Chondrocyte (in vitro differentiated cells): ENCODE measurements at places on chromosomes 4 and X.

- peaks cover 4% of the 10 kb centered on the region for H3K4me1 ChIP-seq
- no peak for DNase-seq
- no peaks in the 10 kb centered on the region for H3K27me3 ChIP-seq
- H3K27ac ChIP-seq = no peak overlapping the region
Observed at GRCh38 chrX:44580466-44580865, 37.8 kb upstream of the FUNDC1 start.

- H3K27ac ChIP-seq = peak within 1 kb of the TSS; percentile 79
- peak within 1 kb of the TSS; percentile 85 for H3K4me3 ChIP-seq
- no peak for DNase-seq
- peaks cover 7% of the 10 kb centered on the region for H3K4me1 ChIP-seq
- H3K27me3 ChIP-seq = no peaks in the 10 kb centered on the region
- H3K36me3 ChIP-seq = peaks cover 12% of the 10 kb centered on the region
Observed at GRCh38 chr4:674172-675035, at the start of the genes ATP5ME and MYL5. TSS of gene ATP5ME (minus strand) at chr4:674276. CDS start at chr4:674247, 29 bp downstream. TSS of gene MYL5 (plus strand) at chr4:674542. CDS start at chr4:678027, 3,485 bp downstream.

GRCh38 chr4:25550376-25551030, 105.1 kb upstream of the SLC34A2 start:
- peaks cover 8% of the 10 kb centered on the region for H3K27me3 ChIP-seq
- no peak for DNase-seq
- H3K36me3 ChIP-seq = no peaks in the 10 kb centered on the region
- H3K27ac ChIP-seq = no peak overlapping the region
- no peaks in the 10 kb centered on the region for H3K4me1 ChIP-seq
- no peak overlapping the region for H3K4me3 ChIP-seq

DNA sequence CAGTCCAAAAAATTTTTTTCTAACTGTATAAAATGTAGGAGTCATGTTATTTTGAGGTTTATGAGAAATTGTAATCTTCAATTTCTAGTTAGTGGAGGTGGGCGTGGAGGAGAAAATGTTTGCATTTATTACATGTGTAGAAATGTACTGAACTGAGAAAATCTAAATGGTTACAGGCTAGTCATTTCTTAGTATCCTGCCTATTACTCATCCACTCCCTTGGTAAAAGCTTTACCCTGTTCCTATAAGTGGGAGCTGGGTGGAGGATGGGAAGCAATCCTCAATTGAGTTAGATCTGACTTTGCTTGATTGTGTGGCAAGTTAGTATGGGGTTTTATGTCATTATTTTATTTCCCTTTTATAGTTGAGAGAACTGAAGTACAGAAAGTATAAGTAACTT, 73.8 kb downstream of the POLA1 start:
- H3K27me3 ChIP-seq = no peaks in the 10 kb centered on the region
- peaks cover 18% of the 10 kb centered on the region for H3K36me3 ChIP-seq
- H3K4me1 ChIP-seq = no peaks in the 10 kb centered on the region
- no peak overlapping the region for H3K27ac ChIP-seq
- no peak overlapping the region for H3K4me3 ChIP-seq
- DNase-seq = no peak

DNA sequence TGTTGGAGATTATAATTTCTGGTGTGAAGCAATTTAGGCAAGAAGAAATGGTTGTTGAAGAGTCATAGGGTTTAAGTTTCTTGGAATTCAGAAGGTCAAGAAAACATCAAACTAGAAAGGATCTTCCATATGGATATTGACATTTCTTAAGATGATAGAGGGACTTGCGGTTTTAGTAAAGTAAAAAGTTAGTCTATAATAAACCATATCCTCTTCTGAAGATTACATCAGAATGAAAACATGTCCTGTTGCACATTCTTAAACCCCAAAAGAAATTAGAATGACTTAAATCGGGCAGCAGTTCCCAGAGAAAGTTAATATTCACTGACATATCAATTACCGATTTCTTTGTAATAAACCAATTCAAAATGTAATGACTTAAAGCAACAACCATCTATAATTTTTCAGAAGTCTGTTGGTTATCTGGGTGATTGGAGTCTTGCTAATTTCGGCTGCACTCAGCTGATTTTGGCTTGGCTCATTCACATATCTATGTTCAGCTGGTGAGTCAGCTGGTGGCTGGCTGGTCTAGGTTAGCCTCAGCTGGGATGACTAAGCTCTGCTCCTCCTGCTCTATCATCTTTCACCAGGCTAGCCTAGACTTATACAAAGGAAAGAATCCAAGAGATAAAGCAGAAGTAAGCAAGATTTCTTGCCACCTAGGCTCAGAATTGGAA, 24.4 kb upstream of the DYNLT3 start:
- H3K27me3 ChIP-seq = no peaks in the 10 kb centered on the region
- H3K36me3 ChIP-seq = no peaks in the 10 kb centered on the region
- peaks cover 15% of the 10 kb centered on the region for H3K4me1 ChIP-seq
- no peak overlapping the region for H3K4me3 ChIP-seq
- no peak for DNase-seq

GRCh38 chrX:643911-644303, 13.3 kb downstream of the SHOX start:
- H3K4me3 ChIP-seq = no peak overlapping the region
- no peak overlapping the region for H3K27ac ChIP-seq
- peaks cover 4% of the 10 kb centered on the region for H3K4me1 ChIP-seq
- peaks cover 47% of the 10 kb centered on the region for H3K27me3 ChIP-seq
- no peak for DNase-seq
- H3K36me3 ChIP-seq = no peaks in the 10 kb centered on the region

GRCh38 chr4:7647600-7648543, 213.1 kb upstream of the PSAPL1 start:
- peak; percentile 81 for DNase-seq
- no peak overlapping the region for H3K27ac ChIP-seq
- no peak overlapping the region for H3K4me3 ChIP-seq
- peaks cover 23% of the 10 kb centered on the region for H3K27me3 ChIP-seq

GRCh38 chr4:27843776-27844175, 983.1 kb downstream of the STIM2 start:
- no peak overlapping the region for H3K27ac ChIP-seq
- H3K4me1 ChIP-seq = peaks cover 2% of the 10 kb centered on the region
- no peaks in the 10 kb centered on the region for H3K36me3 ChIP-seq
- no peak overlapping the region for H3K4me3 ChIP-seq
- H3K27me3 ChIP-seq = no peaks in the 10 kb centered on the region
